Stimulated activated CD4-positive, alpha-beta T cell treated with anti-CD3 and anti-CD28 coated beads, TNF-alpha, amount 100 ng/mL, for 24 hours (primary cell): ENCODE measurements at places on chromosomes 5 and 9.

- DNase-seq, result no peak
These were observed 147.6 kb downstream of the RPS23 start for GRCh38 chr5:82130602-82131001.

DNA sequence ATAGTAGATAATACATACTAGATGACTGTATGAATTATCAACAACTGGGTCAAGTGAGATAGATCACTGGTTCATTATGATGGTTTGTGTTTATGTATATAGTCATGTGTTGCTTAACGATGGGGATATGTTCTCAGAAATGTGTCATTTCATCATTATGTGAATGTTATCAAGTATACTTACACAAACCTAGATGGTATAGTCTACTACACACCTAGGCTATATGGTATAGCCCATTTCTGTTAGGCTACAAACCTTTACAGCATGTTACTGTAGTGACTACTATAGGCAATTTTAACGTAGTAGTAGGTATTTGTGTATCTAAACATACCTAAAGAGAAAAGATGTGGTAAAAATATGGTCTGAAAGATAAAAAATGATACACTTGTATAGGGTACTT lies 31.0 kb downstream of the TMEM38B start:
- DNase-seq, result no peak

DNA sequence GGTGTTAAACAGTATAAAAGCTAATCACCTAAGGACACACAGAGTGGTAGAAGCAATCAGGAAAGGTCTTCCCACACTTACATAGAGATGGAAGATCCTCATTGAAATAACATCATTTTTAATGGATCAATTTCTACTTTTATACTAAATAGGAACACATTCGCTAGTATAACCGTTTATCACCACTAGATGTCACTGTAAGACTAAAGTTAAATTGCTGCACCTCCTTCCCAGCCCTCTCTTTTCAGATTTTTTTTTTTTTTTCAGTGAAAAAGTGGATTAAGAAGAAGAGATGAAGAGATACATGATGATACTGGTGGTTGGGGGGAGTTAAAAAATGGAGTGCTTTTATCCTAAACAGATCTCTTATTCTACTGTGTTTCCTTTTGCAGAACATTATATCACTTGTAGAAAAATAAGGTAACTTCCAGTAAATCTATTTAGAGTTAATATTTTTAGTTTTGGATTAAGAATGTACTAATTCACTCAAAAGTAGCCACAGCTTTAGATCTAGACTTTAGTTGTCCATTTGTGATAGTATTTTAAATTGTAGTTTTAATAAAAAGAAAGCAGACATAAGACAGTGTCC lies 116.9 kb upstream of the ARRDC3 start:
- no peak for DNase-seq

- no peak for DNase-seq
These were observed 30.9 kb upstream of the DAB2 start for GRCh38 chr5:39455645-39456044.

- no peak for DNase-seq
These were observed 413.6 kb downstream of the ELAVL2 start for GRCh38 chr9:23412458-23412857.

- DNase-seq, result no peak
These were observed 75.7 kb upstream of the TGFBR1 start for GRCh38 chr9:99029083-99029645.

- DNase-seq, result no peak
These were observed at the start of gene KCNN2 for GRCh38 chr5:114361724-114362196. TSS of gene KCNN2 (plus strand) at chr5:114362070. CDS start at chr5:114362140, 70 bp downstream.

GRCh38 chr5:177116631-177117373 lies 16.8 kb upstream of the NSD1 start:
- DNase-seq, result peak; percentile 70

DNA sequence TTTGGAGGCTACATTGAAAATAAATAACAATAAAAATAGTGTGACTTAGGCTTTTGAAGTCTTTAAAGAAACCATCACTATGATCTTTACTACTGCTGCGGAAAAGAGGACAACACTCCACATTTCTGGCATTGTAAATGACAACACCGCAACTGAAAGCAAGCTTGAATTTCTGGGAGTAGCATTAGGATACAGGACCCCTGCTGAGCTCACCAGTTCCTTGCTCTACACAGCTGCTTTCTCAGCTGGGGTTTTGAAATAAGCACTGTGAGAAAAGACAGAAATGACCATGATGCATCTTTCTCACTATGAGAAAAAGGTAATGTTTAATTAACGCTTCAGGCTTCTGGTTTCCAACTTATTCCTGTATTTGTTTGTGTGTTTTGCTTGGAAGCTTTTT lies 168.0 kb downstream of the TAF11L14 start:
- no peak for DNase-seq

DNA sequence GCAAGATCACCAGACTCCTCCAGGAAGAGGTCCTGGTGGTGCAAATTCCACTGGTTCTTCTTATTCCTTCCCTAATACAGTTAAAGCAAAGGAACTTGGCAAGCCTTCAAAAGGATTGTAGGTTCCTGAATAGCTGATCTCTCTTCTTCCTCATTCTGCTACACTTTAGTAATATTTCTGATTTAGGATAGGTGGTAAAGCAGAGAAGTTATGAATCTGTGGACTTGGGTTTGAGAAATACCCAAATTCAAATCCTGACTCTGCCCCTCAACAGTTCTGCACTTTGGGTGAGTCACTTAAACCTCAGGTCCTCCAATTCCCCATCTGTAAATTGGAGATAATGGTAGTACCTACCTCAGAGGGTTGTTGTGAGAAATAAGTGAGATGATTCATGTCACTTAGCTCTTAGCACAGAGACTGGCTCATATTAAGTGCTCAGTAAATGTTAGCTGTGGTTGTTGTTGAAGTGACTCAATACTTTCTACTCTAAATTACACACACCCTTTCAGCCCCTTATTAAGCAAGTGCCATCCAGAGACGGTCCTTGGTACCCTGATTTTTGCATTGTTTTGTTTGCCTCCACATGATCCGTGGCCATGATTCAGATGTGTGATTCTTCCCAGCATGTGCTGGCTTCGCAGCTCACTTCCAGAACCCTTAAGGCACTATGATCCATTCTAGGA lies 5.2 kb downstream of the SH3RF2 start:
- DNase-seq, result no peak

DNA sequence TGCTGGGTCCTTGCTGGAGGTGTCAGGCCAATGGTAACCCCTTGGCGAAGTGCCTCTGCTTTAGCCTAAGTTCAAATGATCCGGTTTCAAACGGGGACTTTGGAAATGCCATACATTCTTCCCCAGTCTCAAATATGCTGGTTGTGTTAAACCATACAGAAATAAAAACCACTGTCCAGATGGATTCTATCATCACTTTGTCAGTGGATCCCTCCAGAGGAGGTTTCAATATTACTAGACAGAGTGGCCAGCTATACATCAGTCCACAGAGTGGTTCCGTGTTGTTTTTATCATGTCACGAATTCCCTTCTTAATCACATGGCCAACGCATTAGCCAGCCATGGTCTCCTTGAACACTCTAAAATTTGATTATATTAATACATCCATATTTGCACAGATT lies 7.3 kb upstream of the RANBP17 start:
- DNase-seq, result no peak

DNA sequence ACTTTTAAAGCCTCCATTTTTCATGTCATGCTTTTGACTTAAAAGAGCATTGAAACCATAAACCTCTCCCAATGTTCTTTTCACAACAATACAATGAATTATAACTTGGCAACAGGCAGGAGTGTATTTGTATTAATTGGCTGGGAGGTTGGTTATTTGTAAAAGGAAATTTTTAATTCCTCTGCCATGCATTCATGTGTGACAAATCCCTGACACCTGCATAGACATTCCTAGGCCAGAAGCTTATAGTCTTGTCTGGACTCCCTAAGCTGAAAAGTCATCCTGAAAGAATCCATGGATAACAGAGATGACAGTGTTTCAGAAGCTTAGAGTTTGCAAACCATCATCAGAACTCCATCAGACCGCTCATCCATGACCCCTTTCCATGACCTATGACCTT lies 76.3 kb upstream of the PTGER4 start:
- DNase-seq, result no peak

DNA sequence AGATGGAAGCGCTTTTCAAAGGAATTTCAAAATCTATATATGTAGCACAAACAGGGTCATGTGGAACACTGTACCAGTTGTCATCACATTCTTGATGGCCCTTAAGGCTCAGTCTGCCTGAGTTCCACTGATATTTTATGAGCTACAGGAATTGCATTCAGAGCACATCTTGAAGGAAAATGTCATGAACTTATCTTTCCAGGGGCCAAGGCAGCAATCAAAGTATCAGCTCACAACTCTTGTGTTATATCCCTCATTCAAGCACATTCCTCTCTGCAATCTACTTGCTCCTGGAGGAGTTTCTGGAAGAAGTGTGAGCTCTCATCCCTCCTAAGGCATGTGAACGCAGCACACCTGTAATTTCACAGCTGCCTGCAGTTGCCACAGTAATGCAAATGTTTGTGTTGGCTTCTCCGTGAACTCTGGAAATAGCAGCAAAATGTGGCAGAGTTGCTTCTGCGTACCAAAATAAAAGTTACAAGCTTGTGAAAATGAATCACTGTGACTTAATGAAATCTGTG lies 89.7 kb upstream of the EQTN start:
- DNase-seq, result no peak

GRCh38 chr9:124077915-124078572 lies 66.5 kb downstream of the LHX2 start:
- no peak for DNase-seq

DNA sequence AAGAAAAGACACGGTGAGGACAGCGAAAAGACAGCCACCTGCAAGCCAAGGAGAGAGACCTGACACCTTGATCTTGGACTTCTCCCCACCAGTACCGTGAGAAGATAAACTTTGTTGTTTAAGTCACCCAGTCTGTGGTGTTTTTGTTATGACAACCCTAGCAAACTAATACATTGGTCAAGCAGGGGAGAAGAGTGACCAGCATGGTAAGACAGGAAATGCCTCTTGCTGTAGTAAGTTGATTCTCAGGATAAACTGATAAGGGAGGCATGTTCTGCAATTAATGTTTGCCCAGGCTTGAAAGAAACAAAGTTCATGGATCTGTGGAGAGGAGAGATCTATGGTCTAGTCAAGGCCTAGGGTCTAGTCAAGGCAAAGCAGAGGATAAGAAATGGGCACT lies 801.2 kb downstream of the MAT2B start:
- no peak for DNase-seq

- no peak for DNase-seq
These were observed 182.4 kb upstream of the ADCY2 start for GRCh38 chr5:7213525-7213924.

DNA sequence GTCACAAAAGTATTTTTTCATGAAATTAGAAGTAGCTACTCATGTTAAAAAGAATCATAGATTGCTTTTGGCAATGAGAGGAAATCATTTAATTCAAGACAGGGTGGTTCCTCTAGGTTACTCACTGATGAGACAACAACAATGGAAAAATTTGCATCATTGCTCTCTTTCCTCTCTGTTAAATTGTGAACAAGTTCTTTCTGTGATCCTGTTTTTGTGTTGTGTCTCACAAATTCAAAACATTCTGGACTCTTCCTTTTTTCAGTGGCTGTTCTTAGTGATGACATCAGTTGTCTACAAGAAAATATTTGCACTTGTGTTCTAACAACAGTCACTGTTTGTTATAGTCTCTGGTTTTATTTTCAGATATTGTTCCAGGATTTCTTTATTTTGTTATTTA lies 95.3 kb downstream of the XRCC4 start:
- no peak for DNase-seq

GRCh38 chr9:121059998-121060636 lies 10.0 kb upstream of the C5 start:
- no peak for DNase-seq

- DNase-seq, result no peak
These were observed 12.7 kb downstream of the PTPDC1 start for GRCh38 chr9:94096819-94097577.

GRCh38 chr5:74464512-74465209 lies 175.9 kb downstream of the ENC1 start:
- no peak for DNase-seq

DNA sequence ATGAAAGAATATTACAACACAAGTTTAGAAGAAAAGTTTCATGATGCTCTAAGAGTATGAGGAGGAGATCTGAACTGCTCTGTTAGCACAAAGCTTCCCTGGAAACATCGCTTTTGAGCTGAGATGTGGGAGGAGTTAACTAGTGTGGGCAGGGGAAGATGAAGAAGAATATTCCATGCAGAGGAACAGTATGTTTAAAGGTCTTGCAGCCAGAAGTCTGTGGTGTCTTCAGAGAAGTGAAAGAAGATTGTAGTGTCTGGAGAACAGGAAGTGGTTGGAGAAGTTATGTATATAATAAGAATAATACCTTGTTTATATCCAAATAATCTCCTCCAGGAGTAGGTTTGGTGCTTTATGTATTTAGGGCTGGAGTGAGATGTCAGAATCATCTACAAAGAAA lies 406.7 kb downstream of the MAN2A1 start:
- DNase-seq, result no peak

DNA sequence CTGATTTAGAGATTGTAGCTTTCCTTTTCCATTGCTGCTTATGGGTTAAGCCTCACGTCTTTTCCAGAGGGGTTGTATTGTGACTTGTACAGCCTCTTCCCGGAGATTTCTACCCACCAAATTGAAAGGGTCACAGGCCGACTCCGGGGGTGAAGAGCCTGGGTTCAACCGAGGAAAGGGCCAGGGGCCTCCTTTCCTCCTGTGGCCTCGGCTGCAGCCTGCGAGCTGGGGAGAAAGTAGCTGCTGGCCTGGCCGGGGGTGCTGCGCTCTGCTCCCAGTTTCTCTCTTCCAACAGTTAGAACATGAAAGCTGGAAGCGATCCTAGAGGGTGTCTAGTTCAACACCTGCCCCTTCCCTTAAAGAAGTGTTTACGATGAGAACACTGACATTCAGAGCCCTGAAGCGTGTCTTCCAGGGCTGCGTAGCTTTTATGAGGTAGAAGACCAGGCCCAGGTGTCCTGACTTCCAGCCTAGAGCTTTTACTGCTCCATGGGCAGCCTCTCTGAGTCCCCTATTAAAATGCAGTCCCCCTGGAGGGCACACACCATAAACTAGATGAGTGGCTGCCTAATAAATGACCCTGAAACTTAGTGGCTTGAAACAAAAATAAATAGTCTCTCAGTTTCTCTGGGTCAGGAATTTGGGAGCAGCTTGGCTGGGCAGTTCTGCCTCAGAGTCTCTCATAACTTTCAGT lies 56.9 kb downstream of the ACER2 start:
- no peak for DNase-seq

DNA sequence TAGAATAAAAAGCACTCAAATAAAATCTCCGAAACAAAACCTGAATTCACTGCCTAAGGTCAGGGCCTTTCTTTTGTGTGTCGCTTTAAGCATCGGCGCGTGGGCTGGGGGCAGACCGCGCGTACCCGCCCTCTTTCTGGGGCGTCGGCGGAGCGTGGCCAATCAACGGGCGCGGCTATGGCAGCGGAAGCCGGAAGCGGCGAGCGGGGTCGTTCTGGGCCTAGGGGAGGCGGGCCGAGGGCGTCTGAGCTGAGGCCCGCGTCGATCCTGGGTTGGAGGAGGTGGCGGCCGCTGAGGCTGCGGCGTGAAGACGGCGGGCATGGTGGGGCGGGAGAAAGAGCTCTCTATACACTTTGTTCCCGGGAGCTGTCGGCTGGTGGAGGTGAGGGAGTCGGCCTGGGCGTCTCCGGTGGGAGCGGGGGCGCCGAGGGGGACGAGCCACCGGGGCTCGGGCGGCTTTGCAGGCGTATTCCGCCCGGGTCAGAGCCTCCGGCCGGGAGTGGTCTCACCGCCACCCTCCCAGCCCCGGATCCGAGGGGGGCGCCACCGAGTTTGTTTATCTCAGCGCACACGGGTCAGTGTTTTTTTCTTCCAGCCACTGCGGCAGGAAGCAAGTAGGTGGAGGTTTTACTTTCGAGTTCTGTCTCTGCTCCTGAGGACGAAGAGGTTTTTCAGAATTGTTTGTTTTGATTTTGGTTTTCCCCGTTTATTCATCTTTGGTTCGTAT lies at the start of gene MAT2B:
Gene MAT2B, plus strand, starts transcription at position 252 of the 727 bp plus-strand sequence. Its CDS starts 68 bp downstream, at position 320.
- peak; percentile 92 for DNase-seq

- DNase-seq, result no peak
These were observed 1.9 kb upstream of the IDNK start for GRCh38 chr9:83620841-83621636.
